ENCODE measurements at places on chromosomes 7 and 10.

- no peak for DNase-seq
Observed at GRCh38 chr10:71687077-71687476, 32.5 kb downstream of the C10orf105 start.

DNA sequence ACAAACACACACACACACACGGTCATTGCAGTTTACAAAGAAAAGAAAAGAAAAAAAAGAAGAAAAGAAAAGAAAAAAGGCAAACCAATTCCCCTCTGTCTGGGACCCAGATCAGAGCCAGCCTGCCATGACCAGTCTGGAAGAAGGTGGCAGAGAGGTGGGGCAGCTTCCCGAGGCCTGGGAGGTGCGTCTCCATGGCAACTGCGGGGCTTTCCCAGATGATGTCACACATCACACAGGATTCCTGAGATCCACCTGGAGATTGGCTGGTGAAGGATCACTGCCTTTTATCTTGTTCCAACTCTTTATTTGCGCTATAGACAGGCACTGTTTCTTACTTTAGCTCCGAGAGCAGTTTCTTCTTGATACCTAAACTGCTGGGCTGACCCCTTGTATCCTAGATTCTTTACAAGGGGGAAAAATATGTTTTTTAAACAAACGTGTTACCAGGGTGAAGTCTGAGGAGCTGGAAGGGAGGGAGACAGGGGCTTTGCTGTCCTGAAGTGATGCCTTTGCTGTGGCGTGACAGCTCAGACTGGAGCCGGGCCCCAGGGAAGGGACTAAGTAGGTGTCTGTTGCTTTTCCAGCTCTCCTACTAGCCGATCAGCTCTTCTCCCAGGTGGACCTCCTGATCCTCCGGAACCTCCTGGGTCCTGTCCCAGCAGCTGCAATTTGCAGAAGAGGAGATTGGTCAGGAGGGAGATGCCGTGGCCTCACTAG is 298.5 kb downstream of the KLF6 start:
- DNase-seq, result no peak

- DNase-seq, result no peak
Observed at GRCh38 chr7:105887569-105888189, 11.3 kb upstream of the ATXN7L1 start.

DNA sequence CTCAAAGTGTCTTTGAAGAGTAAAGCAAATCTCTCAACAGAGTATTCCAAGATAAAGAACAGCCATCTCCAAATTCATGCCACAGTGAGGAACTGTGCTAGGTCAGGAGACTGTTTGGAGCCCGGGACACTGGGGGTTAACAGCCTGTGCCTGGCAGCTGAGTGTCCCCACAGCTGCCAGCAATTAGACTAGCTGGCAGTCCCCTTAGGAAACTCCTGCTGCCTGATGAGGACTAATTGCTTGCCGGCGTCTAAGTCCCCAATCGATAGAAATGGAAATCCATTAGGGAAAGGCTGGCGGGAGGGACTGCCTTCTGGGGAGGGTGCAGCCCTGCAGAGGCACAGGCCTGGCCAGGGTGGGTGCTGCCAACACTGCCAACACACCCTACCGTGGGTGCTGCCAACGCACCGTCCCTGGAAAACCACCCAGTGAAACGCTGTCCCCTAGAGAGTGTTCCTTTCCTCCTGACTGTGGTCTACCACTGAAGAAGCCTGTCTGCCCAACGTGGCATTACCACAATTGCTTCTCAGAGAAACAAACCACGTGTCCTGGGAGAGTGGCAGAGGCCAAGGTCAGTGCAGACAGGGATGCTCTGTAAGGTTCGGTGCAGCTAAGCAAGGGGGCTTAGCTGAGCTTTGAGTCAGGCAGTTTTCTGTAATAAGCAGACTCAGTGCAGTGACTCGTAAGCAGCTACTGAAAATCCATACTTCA is 60.8 kb downstream of the XRCC2 start:
- no peak for DNase-seq

DNA sequence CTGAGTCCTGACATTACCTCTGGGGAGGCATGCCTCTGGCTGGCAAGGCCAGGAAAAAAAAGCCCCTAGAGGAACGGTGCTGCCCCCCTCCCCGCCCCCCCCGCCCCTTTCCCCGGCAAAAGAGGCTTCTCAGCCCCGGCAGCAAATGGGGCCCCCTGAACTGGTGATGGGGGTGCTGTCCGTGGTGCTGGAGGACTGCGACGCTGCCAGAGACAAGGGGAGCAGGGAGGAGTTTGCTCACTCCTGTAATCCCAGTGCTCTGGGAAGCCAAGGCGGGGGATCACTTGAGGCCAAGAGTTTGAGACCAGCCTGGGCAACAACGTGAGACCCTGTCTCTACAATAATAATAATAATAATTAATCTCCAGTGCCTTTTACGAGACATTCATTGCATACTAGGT is 23.7 kb downstream of the SRRM3 start:
- peak; percentile 60 for DNase-seq

DNA sequence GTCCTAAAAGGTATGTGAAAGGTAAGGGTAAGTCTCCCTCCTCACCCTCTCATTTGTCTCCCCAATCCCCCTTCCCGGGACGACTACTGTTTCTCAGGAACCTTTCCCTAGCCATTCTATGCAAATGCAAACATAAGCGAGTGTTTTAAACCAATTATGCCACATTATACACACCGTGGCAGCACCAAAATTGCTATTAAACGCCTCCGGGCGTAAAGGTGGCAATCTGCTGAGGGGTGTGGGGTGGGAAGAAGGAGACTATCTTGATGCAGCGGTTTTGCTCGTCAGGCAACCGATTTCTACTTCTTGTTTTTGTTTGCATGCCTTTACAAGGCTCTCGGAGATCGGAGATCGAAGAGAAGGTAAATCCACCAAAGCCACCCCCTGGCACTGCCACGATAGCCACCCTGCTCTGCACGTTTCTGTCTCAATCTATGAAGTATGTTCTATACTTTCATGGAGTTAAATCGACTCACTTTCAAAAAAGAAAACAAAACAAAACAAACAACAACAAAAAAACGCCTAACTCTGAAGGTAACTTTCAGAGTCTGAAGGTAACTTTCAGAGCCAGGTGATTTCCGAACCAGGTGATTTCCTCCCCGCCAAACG is 46.0 kb upstream of the CDK1 start:
- DNase-seq, result peak; percentile 28

DNA sequence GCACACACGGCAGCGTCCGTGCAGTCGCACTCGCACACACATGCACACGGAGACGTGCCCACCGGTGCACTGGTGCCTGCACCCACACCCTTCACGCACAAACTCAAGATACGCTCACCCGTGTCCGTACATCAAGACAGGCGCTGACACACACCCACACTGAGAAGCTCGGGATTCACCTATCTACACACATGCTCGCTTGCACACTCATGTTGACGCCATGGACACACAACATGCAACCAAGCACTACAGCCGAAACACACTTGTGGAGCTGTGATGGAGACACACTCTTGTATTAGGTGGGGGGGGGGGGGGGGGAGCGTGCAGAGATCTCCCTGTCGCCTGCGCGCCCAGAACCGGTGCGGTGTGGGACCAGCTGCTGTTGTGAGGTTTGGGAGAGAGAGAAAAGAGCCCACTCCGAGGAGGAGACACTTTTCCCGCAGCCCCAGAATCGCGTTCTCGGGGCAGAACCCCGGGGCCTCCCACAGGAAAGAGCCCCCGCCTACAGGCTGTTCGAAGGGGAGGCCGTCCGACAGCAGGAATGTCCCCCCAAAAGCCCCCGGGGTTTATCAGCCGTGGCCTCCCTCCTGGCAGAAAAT is 605 bp upstream of the NFKB2 start:
- DNase-seq, result peak; percentile 59
